Brain (organoid and tissue), 16 donors: ENCODE measurements at places on chromosomes 5 and 9. TPM values are rescaled to one million over a fixed set of nuclear protein-coding genes. Genes with fewer than 3 reads are reported as not detected.

Gene NACC2
- polyA plus RNA-seq, result 20.6 TPM

GRCh38 chr9:130110166-130110565 is 56.5 kb downstream of the GPR107 start:
- peak; percentile 29 for DNase-seq

DNA sequence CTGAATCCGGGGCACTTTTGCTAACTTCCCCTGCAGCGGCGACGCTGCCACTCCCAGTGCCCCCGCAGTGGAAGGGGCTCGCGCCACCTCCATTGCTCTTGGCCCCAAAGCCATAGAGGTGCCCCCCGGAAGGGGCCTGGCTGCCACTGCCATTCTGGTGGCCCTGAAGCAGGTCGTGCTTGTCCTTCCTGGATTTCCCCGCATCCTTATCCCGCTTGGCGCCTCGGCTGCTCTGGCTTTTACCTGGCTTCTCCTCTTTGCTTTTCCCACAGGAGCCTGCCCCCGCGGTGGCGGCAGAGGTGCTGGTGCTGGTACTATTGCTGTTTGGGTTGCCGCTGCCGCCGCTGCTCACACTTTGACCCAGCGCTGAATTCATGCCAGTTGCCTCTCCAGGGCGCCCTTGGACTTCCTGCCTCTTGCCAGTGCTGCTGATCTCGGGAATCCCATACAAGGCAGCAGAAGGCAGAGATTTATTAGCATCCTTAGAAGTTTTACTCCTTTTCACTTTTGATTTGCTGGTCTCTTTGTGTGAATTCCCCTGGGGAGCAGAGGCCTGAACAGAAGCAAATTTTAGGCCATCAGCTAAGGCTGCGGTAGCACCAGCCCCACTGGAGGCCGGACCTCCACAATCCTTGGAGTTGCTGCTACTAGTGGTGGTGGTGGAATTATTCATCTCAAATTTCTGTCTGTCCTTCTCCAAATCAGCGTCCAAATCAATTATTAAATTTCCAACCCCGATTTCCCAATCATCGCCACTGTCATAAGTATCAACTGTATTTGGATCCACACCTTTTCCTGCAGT is 2.1 kb downstream of the ZNF608 start:
- peak; percentile 78 for DNase-seq

Gene CSF1R
- polyA plus RNA-seq, result 13.2 TPM

DNA sequence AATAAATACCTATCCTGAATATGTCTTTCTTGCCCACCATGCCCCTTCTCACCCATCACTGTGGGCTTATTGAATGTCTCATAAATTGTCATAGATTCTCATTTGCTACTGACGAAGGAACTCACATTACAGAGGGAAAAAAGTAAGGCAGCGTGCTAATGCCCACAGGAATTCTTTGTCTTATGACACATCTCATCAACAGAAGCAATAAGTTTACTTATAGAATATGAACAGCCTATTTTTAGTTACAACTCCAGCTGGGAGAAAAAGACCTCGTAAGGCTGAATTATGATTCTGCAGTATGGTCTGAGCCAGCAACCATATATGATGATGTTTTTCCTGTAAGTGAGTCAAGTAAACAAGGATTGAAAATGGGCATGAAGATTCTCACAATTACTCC is 22.4 kb upstream of the ATG10 start:
- no peak for DNase-seq

DNA sequence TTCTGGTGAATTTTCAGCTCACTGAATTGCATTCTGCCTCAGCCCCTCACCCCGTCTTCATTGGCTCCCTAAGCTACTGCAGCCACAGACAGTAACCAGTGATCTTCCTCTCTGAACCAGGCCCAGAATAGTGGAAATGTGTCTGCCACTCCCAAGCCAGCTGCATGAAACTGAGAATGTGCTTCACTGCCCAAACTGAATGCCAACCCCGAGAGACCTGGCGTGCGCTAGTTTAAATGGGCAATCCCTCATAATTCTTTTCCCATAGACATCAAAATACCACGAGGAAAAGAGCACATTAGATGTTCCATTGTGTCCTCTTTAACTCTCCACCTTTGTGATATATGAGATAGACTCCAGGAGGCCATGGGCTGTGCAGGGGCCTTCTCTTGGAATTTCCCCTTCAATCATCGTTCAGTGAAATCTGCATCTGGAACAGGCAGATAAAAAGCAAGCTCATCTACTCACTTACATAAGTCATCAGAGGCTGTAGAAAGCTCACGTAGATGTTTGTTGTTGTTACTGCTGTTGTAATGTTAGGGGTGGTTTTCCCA is 320.2 kb downstream of the NFIB start:
- DNase-seq, result peak; percentile 26

Gene HAVCR2
- 2.8 TPM for polyA plus RNA-seq

DNA sequence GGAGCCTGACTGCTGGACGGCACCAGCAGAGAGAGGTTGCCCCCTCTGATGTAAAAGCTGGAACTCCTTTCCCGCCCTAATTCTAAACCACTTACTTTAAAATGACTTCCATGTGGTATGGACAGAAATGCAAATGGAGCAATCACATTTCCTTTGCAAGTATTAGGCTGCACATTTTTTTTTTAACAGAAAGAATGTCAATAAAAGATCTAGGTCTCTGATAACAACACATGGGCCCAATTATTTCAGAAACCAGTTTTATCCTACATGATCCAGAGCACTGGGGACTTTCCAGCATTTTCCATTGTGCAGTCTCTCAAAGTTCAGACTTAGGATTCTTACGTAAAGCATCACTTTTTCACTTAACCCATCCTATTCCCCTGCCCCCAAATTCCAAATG is 203.7 kb downstream of the NXNL2 start:
- DNase-seq, result no peak

GRCh38 chr5:75200776-75201175 is 35.9 kb downstream of the ANKRD31 start:
- no peak for DNase-seq

Gene NR5A1
- not detected for polyA plus RNA-seq

Gene GDNF
- polyA plus RNA-seq, result 0.22 TPM

DNA sequence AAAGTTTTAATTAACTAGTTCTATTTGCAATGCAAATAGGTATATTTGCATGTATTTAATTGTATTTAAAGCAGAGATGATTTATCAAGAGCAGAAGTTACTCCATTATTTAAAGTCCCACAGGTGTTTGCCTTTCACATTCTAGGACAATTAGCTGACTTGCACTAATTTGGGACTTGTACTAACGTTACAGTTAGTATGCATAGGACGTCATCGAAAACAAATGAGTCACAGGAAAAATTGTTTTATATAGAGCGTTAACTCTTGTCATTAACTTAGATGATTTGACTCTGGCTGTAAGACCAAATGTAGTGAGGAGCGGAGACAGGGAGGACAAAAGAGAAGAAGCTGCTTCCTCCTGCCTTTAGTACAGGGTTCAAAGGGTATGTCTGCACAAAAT is 126.1 kb upstream of the IFNE start:
- DNase-seq, result no peak

DNA sequence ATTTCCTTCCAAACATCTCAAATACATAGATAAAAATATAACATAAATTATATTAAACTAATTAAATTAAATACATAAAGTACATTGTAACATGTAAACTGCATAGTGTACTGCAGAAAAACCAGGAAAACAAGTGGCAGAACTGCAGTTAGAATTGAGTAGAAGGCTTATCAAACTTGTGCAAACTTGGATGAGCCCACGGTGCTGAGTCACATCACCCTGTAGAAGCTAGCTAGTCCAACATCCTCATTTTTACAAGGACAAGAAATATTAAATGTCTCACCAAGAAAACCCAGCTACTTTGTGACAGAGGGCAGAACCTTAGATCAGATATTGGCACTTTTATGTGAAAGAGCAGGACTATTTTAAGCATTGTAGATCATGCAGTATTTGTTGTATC is 807.9 kb upstream of the NUDT12 start:
- no peak for DNase-seq

- no peak for DNase-seq
Observed at GRCh38 chr9:4321554-4321953, 21.7 kb upstream of the GLIS3 start.

DNA sequence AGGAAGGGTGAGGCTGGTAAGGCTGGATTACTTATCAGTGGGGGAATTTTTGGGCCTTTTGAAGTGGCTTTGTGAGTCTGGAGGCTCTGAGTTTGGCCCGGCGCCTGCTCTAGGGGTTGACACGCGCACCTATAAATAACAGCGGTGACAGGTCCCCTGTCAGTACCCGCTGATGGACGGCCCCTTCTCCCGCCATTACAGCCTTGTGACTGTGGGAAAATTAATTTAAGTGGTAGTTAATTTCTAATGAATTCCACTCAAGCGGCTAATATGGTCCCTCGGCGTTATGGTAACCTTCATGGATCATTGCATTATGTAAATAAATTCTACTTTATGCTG is 16.5 kb downstream of the MRPL36 start:
- DNase-seq, result peak; percentile 36

Gene IGFBPL1
- polyA plus RNA-seq, result 218 TPM

- DNase-seq, result no peak
Observed at GRCh38 chr5:176373100-176373818, 8.0 kb downstream of the ARL10 start.

DNA sequence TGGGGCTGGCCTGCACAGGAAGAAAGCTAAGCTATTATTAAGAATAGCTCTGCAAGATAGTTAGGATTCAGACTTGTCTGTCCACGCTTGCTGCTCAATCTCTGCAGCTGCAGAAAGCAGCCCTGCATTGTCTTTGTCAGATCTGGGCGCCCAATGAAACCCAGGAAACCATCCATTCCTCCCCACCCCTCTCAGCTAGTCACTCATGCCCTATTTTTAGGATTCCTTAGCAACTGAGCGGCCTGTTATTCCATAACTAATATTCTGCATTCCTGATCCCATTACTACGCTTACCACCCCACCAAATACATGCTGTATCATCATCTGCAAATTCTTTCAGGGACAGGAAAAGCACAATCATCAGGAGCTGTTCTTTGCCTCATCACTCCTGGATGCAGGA is 52.9 kb upstream of the APC start:
- DNase-seq, result peak; percentile 48

- no peak for DNase-seq
Observed at GRCh38 chr9:135602789-135603481, 36.4 kb downstream of the GLT6D1 start.
